Right renal cortex interstitium (tissue), 3 donors: ENCODE measurements at places on chromosomes 4 and X. TPM values are rescaled to one million over a fixed set of nuclear protein-coding genes. Genes with fewer than 3 reads are reported as not detected.

ODAPH gene
- polyA plus RNA-seq = not detected

RAB39B gene
- 2.8 TPM for polyA plus RNA-seq

PSAPL1 gene
- polyA plus RNA-seq = not detected

HTN1 gene
- polyA plus RNA-seq = 0.14 TPM

CYP2U1 gene
- polyA plus RNA-seq = 6.1 TPM

NRK gene
- 16.8 TPM for polyA plus RNA-seq

SYNPO2 gene
- polyA plus RNA-seq = 21.9 TPM

MAMLD1 gene
- 5.9 TPM for polyA plus RNA-seq

GRCh38 chr4:165991325-165992180 lies 118.5 kb downstream of the TLL1 start:
- no peak for DNase-seq

DNA sequence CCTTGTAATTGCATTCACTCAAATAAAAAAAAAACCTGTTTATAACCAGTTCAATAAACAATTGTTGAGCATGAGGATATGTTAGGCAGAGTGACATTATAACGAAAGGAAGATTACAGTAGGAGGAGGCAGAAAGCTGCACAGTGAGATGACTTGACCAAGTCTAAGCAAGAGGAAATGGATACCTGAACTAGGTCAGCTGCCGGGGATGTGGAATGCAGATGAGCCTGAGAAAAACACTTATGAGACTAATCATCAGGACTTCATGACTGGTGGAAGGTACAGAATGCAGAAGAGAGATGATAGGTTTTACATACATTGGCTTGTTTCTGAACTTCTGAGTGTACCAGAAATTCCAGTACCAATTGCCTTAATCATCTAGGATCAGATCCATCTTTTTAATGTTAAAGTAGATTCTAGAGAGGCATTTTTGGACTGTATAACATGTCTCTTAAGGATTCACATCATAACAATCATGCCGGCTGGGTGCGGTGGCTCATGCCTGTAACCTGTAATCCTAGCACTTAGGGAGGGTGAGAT lies 208.1 kb upstream of the PPP3CA start:
- no peak for DNase-seq

- no peak for DNase-seq
Measured at GRCh38 chr4:141246243-141246642, 25.5 kb downstream of the ZNF330 start.

DNA sequence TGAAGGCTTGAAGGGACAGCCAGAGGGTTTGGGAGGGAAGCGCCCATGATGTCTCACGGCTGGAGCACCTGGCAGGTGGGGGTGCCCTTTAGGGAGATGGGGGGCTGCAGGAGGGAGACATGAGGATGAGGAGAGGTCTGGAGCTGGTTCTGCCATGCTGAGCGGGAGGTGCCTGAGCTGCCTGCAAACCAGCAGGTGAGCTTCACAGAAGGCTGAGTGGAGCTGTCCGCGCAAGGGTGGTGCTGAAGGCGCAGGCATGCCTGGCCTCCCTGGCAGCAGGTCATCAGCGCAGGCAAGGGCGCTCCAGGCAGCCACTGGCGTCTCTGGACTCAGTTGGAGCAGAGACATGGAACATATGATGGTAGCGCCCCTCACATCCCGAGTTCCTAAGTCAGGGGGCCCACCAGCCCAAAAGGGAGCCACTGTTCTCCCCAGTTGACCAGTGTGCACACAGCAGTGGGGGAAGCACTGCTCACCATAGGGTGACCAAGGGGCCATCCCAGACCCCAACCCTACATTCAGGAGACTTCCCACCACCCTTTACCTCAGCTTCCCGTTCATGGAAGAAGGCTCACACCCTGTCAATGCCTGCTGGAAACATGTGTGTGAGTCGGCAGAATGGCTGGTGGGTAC lies 25.8 kb downstream of the ADRA2C start:
- peak; percentile 55 for DNase-seq

DNA sequence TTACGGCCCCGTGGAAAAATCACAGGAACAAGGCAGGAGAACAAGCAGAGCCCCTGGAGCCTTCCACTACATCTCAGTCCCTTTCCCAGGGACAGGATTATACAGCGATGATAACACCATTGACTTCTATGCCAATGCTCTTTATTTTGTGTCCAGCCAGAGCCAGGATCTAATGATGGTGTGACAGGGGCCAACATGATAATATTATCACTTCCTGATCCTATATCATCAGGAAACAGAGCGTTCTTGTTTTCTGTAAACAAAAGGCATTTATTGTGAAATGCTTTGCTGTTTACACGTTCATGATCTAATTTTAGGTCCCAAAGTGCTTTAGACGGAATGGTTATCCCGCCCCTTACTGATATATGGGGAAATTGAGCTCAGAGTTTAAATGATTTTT lies 12.8 kb downstream of the TMPRSS11E start:
- no peak for DNase-seq

DNA sequence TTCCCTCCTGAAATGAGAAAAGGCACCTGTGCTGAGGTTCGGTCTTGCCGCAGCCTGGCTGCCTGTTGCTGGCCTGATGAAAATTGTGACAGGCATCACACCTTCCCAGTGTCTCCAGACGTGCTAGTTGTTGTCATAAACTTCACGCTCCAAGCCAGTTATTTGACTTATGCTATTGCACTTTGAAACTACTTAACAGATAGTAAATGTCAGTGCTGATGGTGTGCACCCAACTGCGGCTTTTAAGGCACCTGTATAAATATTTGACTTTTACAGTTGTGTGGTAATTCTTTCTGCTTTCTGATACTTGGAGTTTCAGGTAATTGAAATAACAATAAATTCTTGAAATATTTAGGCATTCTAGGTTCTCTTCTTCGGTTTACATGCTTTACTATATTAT lies 1.8 kb downstream of the WWC2 start:
- no peak for DNase-seq

DNA sequence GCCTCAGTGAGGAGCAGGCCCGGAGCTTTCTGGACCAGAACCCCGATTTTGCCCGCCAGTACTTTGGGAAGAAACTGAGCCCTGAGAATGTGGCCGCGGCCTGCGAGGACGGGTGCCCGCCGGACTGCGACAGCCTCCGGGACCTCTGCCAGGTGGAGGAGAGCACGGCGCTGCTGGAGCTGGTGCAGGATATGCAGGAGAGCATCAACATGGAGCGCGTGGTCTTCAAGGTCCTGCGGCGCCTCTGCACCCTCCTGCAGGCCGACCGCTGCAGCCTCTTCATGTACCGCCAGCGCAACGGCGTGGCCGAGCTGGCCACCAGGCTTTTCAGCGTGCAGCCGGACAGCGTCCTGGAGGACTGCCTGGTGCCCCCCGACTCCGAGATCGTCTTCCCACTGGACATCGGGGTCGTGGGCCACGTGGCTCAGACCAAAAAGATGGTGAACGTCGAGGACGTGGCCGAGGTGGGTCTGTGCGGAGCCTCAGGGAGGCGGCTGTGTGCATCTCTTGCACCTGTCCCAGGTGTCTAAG lies 323 bp downstream of the PDE6B start:
- no peak for DNase-seq

DNA sequence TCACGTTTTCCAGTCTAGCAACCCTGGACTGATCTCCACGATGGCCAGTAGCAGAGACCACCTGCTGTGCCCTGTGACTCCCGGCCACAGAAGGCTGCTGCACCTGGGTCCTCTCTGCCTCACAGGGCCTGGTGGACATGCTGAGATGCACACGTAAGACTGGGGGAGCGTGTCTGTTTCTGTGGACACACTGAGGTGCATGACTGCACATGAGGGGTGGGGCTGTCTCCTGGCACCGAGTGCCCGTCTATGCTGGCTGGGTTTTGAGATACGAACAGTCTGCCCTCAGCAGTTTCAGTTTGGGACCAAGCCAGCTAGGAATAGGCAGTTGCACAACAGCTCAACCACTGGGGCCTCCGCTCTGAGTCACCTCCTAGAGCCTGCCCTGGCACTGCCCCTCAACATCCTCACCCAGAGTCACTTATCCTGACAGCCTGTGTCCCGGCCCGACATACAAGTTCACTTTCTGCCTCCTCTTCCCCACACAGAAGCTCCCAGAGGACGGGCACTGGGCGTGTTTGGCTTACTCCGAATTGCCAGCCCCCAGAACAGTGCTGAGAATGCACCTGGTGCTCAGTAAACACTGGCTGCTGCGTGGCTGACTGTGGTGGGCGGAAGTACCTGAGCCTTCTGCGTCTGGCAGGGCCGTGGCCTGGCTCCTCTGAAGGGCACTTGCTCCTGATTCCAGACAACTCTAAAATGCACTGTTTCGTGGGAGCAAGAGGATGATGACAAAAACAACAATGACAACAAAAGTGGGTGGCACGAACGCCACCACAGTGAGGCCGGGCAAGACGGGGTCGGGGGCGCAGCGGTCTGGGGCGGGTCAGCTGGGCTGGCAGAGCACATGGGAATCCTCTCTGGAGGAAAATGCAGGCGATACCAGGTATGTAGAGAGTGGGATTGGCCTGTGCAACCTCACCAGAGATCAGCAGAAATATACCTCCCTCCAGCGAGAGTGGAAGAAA lies 30.9 kb downstream of the RNF212 start:
- peak; percentile 16 for DNase-seq

DNA sequence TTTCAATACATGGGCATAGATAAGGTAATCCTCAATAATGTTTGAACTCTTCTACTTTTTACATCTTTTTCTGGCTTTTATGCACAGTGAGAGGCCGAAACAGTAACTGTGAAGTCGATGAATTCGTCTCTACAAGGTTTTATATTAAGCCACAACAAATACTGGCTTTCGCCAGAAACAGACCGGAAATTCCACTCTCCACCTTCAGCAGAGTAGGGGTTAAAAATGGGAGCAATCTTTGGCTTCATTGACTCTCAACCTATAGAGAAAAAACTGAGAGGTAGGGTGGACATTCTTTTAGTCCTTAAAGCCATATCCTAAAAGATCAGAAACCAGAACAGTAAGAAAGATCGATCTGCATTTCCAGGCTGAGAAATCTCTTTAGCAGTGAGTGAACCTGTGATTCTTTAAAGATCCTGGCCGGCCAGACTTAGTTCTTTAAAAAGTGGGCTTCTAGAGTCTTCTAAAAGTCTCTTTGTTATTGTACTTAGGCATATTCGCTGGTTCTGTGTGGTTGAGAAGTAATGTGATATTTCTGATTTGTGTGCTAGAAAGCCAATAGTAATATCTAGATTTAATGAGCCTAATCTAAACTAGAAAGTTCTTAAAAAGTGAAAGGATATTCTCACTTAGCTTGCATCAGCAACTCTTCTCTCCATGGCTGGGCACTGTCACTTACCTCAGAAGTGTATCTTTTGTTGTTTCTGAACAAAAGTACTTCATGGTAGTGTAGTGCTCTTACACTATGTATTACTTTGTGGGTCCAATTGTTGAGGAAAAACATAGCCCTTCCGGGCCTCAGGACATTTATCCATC lies 2.0 kb downstream of the HSPA4L start:
- no peak for DNase-seq

- no peak for DNase-seq
Measured at GRCh38 chrX:107542500-107542899, 85.8 kb upstream of the PRPS1 start.

DNA sequence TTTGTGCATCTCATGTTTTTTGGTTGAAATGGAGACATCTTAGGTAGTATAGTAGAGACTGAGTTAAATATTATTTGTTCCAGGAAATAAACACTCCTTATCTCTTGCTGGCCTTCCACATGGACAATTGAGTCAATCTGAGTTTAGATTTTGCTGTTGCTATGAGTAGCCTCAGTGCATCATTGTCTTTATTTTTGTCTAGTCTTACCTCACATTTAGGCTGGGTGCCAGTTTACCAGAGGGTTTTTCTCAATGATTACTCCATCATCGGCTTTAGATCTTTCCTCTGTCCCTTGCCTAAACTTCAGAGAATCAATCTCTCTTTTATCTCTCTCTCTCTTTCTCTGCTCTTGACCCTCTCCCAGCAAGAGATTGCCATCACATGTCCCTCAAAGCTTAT lies 73.6 kb downstream of the GABRB1 start:
- DNase-seq = no peak

- no peak for DNase-seq
Measured at GRCh38 chr4:12137575-12137974, 708.9 kb upstream of the HS3ST1 start.

GRCh38 chr4:12924728-12925320 lies 559.3 kb downstream of the RAB28 start:
- DNase-seq = no peak
